ENCODE measurements at places on chromosomes 5 and 9. TPM values are rescaled to one million over a fixed set of nuclear protein-coding genes. Genes with fewer than 3 reads are reported as not detected.

RANBP3L gene
- 9.6 TPM for total RNA-seq

TGFBR1 gene
- 48.7 TPM for total RNA-seq

FAM78A gene
- total RNA-seq, result 1.2 TPM

ABLIM3 gene
- 13.3 TPM for total RNA-seq

GKAP1 gene
- total RNA-seq, result 11.3 TPM

SIT1 gene
- total RNA-seq, result not detected

CENPK gene
- 5.4 TPM for total RNA-seq

GRIA1 gene
- total RNA-seq, result 184 TPM

IL13 gene
- not detected for total RNA-seq

BASP1 gene
- total RNA-seq, result 337 TPM

CTSL gene
- 27.3 TPM for total RNA-seq

SLC36A2 gene
- not detected for total RNA-seq

OR1J2 gene
- not detected for total RNA-seq

C5orf22 gene
- 25.6 TPM for total RNA-seq

CSF1R gene
- 6.4 TPM for total RNA-seq

SUSD3 gene
- total RNA-seq, result 0.25 TPM

MEF2C gene
- 951 TPM for total RNA-seq

ADAMTS19 gene
- total RNA-seq, result 2.2 TPM

Measured in temporal lobe (tissue), 4 donors.